Activated naive CD4-positive, alpha-beta T cell treated with anti-CD3 and anti-CD28 coated beads for 36 hours (primary cell): ENCODE measurements at places on chromosomes 2 and 18. TPM values are rescaled to one million over a fixed set of nuclear protein-coding genes. Genes with fewer than 3 reads are reported as not detected.

- H3K4me1 ChIP-seq: no peaks in the 10 kb centered on the region
- H3K4me3 ChIP-seq: no peak overlapping the region
- H3K27ac ChIP-seq: no peak overlapping the region
- H3K27me3 ChIP-seq: no peaks in the 10 kb centered on the region
Measured at GRCh38 chr2:46091004-46091403, 206.2 kb upstream of the EPAS1 start.

- H3K4me1 ChIP-seq: no peaks in the 10 kb centered on the region
- no peak overlapping the region for H3K4me3 ChIP-seq
- DNase-seq: no peak
- no peaks in the 10 kb centered on the region for H3K36me3 ChIP-seq
Measured at GRCh38 chr2:217283460-217283859, 423.6 kb upstream of the TNP1 start.

GRCh38 chr2:98907966-98908905 lies 27.8 kb downstream of the CRACDL start:
- H3K4me1 ChIP-seq: peaks cover 18% of the 10 kb centered on the region
- no peak overlapping the region for H3K27ac ChIP-seq
- no peaks in the 10 kb centered on the region for H3K27me3 ChIP-seq

GRCh38 chr2:189709501-189710221 lies 35.2 kb downstream of the ANKAR start:
- no peak for DNase-seq
- H3K27me3 ChIP-seq: no peaks in the 10 kb centered on the region
- no peak overlapping the region for H3K4me3 ChIP-seq
- H3K4me1 ChIP-seq: no peaks in the 10 kb centered on the region
- peaks cover 2% of the 10 kb centered on the region for H3K36me3 ChIP-seq

GRCh38 chr2:40168032-40168431 lies 283.9 kb downstream of the SLC8A1 start:
- H3K27me3 ChIP-seq: no peaks in the 10 kb centered on the region
- H3K4me1 ChIP-seq: no peaks in the 10 kb centered on the region
- DNase-seq: no peak
- H3K36me3 ChIP-seq: no peaks in the 10 kb centered on the region
- H3K27ac ChIP-seq: no peak overlapping the region

- H3K4me3 ChIP-seq: peak overlapping the region; percentile 88
- H3K4me1 ChIP-seq: peaks cover 31% of the 10 kb centered on the region
- H3K27me3 ChIP-seq: peaks cover 11% of the 10 kb centered on the region
- peak overlapping the region; percentile 92 for H3K27ac ChIP-seq
- DNase-seq: peak; percentile 74
- no peaks in the 10 kb centered on the region for H3K36me3 ChIP-seq
Measured at GRCh38 chr2:218396688-218397462, 2.8 kb upstream of the CTDSP1 start.

- H3K27ac ChIP-seq: no peak overlapping the region
- no peaks in the 10 kb centered on the region for H3K27me3 ChIP-seq
- peaks cover 7% of the 10 kb centered on the region for H3K36me3 ChIP-seq
- DNase-seq: no peak
- H3K4me1 ChIP-seq: peaks cover 12% of the 10 kb centered on the region
- H3K4me3 ChIP-seq: no peak overlapping the region
Measured at GRCh38 chr2:231701456-231702373, 6.6 kb upstream of the PTMA start.

- no peak overlapping the region for H3K27ac ChIP-seq
- no peaks in the 10 kb centered on the region for H3K27me3 ChIP-seq
- no peaks in the 10 kb centered on the region for H3K4me1 ChIP-seq
- no peak for DNase-seq
- H3K4me3 ChIP-seq: no peak overlapping the region
Measured at GRCh38 chr18:13362607-13363006, 144.0 kb downstream of the LDLRAD4 start.

- no peaks in the 10 kb centered on the region for H3K36me3 ChIP-seq
- no peak overlapping the region for H3K4me3 ChIP-seq
- peak; percentile 22 for DNase-seq
- no peak overlapping the region for H3K27ac ChIP-seq
Measured at GRCh38 chr2:238139196-238140039, 950 bp downstream of the KLHL30 start.

DNA sequence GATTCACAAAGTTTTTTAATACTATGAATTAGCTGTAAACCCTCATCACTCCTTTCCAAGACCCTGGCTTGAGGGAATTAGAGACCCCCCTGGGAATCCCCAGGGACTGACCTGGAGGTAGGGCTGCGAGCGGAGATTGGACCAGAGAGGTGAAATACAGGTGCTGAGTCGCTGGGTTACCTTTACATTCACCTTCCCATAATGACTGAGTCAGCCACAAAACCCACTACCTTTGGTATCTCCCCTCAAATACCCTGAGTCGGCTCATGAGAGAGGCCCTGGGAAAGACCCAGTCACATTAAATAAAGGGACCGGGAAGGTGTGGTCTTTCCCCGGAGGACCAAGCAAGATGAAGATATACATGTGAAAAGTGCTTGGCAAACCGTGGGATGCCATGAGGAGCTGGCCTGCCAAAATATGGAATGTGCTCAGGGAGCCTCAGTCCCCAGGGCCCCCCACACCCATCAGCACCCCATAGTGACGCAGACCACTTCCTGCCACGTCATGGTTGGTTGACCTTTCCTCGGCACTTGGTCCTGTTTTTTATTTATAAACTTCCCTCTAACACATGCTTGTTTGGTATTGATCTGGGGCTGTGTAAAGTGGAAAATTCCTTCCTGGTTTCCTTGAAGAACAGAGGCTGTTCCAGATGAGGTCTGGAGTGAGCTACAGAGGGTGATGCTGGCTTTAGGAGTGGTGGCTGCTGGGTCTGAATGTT lies 51.4 kb downstream of the IL1RL2 start:
- H3K4me3 ChIP-seq: no peak overlapping the region
- H3K27me3 ChIP-seq: no peaks in the 10 kb centered on the region
- peak overlapping the region; percentile 83 for H3K27ac ChIP-seq
- no peaks in the 10 kb centered on the region for H3K36me3 ChIP-seq
- DNase-seq: peak; percentile 43
- H3K4me1 ChIP-seq: peaks cover 50% of the 10 kb centered on the region

DNA sequence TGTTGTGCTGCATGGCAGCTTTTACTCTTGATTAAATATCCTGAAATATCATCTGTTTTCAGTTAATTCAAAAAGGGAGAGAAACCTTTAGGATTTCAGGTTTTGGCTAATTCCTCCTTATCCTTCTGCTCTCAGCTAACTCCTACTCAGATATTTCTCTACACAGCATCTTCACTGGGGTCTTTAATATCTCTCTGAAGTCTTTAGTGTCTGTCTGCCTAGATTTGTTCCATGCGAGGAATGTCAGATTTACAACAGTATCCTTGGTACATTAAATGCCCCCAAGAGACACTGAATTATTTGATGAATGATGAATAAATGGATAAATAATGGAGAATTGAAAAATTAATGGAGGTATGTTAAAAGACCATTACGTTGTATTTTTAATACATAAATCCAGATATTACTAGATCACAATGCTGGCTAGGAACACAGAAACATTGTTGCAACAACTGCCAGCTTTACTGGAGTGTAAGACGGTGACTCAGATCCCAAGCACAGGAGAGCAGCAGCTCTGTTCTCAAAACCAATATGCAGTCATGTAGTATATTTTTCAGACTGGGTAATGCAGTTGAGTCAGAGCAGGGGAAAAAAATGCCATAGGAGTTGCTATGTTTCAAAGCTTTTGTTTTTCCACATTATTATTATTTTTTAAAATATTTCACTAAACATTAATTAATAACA lies 388.0 kb upstream of the SYT4 start:
- H3K27ac ChIP-seq: no peak overlapping the region
- H3K4me1 ChIP-seq: no peaks in the 10 kb centered on the region
- no peak overlapping the region for H3K4me3 ChIP-seq
- no peak for DNase-seq
- no peaks in the 10 kb centered on the region for H3K27me3 ChIP-seq
- H3K36me3 ChIP-seq: no peaks in the 10 kb centered on the region

DNA sequence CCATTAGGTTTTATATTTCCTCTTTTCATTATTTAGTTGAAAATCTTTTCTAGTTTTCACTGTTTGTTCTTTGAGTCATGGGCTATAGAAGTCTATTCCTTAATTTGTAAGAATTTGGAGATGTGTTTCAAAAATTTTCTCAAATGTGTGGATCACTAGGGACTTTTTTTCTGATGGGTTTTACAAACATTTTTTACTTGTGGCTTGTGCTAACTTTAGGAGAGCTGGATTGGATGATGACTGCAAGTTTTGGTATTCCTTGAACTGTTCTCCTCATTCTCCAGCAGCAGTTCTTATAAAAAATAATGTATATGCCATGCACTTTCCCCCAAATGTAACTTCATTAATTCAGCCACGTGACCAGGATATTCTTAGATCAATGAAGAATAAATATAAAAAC lies 94.7 kb upstream of the CWC22 start:
- no peak overlapping the region for H3K4me3 ChIP-seq
- H3K4me1 ChIP-seq: no peaks in the 10 kb centered on the region
- H3K36me3 ChIP-seq: no peaks in the 10 kb centered on the region
- no peak for DNase-seq
- H3K27ac ChIP-seq: no peak overlapping the region
- peaks cover 10% of the 10 kb centered on the region for H3K27me3 ChIP-seq

DNA sequence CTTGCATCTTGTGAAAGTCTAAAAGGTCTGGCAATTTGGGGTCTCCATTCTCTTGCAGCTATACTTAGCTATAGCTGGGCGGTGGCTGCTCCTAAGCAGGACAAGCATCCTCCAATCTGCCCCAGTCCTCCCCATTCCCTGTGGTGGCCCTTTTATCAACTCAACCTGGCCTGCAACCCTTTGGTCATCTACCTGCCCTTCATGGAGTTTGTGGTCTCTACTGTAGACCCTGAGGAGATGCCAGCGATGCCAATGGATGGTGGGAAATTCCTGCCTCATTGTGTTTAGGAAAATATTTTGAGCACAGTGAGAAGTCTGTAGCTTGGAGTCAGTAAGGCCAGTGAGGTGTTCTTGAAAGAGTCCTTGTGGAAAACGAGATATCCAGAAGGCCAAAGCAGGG lies 143.4 kb downstream of the CAPN13 start:
- no peaks in the 10 kb centered on the region for H3K36me3 ChIP-seq
- no peak overlapping the region for H3K27ac ChIP-seq
- H3K27me3 ChIP-seq: no peaks in the 10 kb centered on the region

DNA sequence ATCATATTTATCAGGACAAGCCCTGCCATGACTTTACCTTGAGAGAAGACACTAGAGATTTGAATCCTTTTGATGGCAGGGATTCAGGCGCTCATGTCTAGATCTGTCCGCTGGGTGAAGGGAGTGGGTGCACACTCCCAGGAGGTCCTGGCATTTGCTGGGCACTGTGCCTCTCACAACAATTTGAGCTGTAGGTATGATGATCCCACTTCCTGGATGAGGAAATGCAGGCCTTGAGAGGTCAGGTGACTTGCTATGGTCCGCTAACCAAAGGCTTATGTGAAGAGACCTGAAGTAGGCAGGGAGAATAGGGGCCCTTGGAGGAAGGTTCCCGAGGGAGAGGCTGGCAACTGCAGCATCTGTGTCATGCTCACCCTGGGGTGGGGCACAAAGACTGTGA lies 206.1 kb downstream of the HAUS1 start:
- H3K4me1 ChIP-seq: no peaks in the 10 kb centered on the region
- no peaks in the 10 kb centered on the region for H3K27me3 ChIP-seq
- peaks cover 2% of the 10 kb centered on the region for H3K36me3 ChIP-seq

DNA sequence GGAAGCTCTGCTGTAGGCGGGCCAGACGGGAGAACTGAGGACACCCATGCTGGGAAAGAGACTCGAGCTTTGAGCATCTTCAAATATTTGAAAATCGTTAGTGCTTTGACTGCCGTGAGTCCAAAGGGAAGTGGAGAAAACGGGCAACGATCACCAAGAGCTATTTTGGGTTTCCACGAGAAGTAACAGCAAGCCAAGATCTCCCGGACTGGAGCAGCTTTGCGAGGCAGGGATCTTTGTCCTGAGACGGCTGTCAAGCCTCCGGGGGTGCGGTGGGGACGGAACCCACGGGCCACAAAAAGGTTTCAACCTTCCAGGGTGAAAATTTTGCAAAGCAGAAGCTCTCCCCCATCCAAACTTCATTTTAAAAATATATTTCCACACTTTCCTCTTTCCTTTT lies 195.8 kb downstream of the NDUFA10 start:
- no peak for DNase-seq
- H3K4me3 ChIP-seq: no peak overlapping the region
- no peaks in the 10 kb centered on the region for H3K4me1 ChIP-seq
- H3K27ac ChIP-seq: no peak overlapping the region
- H3K36me3 ChIP-seq: no peaks in the 10 kb centered on the region

GRCh38 chr2:182634386-182634785 lies 81.7 kb upstream of the DNAJC10 start:
- no peak overlapping the region for H3K4me3 ChIP-seq
- DNase-seq: no peak
- no peaks in the 10 kb centered on the region for H3K4me1 ChIP-seq
- peaks cover 14% of the 10 kb centered on the region for H3K27me3 ChIP-seq

DNA sequence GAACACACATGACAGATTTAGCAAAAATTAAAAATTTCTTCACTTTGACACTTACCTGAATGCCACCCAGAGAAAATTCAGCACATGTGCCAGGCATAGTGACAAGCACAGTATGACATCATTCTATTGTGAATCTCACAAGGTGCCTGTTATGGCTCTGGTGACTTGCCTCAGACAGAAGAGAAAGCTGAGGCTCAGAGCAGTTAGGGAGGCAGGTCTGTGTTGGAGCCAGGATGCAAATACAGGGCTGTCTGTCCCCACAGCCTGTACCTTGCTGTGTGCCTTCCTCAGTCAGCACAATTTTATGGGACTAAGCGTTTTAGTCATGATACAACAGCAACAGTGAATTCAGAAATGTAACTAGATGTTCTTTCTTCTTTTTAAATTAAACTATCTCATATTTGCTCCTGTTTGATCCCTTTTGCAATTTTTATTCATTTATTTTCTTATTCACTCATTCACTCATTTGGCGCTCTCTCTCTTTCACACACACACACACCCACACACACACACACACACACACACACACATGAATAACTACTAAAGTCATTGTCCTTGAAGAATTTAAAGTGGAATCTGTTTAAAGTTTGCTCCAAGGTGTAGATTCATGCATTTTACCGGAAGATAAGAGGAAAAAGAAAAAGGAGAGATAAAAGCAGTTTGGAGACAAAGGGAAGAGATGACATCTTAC lies 37.9 kb upstream of the CTAGE1 start:
- H3K36me3 ChIP-seq: no peaks in the 10 kb centered on the region
- no peak overlapping the region for H3K4me3 ChIP-seq
- peaks cover 2% of the 10 kb centered on the region for H3K27me3 ChIP-seq

GRCh38 chr2:6823111-6823510 lies 42.6 kb downstream of the CMPK2 start:
- no peaks in the 10 kb centered on the region for H3K36me3 ChIP-seq
- H3K4me3 ChIP-seq: no peak overlapping the region
- no peak overlapping the region for H3K27ac ChIP-seq
- H3K27me3 ChIP-seq: no peaks in the 10 kb centered on the region
- peaks cover 2% of the 10 kb centered on the region for H3K4me1 ChIP-seq

GRCh38 chr2:227415538-227416424 lies 28.0 kb upstream of the SCYGR1 start:
- peak overlapping the region; percentile 76 for H3K27ac ChIP-seq
- no peaks in the 10 kb centered on the region for H3K36me3 ChIP-seq
- DNase-seq: peak; percentile 18
- H3K4me1 ChIP-seq: peaks cover 49% of the 10 kb centered on the region

- H3K36me3 ChIP-seq: no peaks in the 10 kb centered on the region
- H3K27me3 ChIP-seq: peaks cover 17% of the 10 kb centered on the region
- H3K4me3 ChIP-seq: no peak overlapping the region
- no peak overlapping the region for H3K27ac ChIP-seq
Measured at GRCh38 chr2:143885461-143885860, 634.5 kb downstream of the ZEB2 start.

The CFC1 gene
- total RNA-seq: not detected

The IMPACT gene
- 19.9 TPM for total RNA-seq

The CXCR1 gene
- not detected for total RNA-seq

The ZNF638 gene
- 79.8 TPM for total RNA-seq

The CD28 gene
- 167 TPM for total RNA-seq

The MROH2A gene
- not detected for total RNA-seq

The AAK1 gene
- 79.5 TPM for total RNA-seq

The LPIN1 gene
- 102 TPM for total RNA-seq

The CIB4 gene
- not detected for total RNA-seq

The GPR39 gene
- total RNA-seq: not detected
